ENCODE measurements at places on chromosomes 11 and 22.
A peak's percentile ranks its signal among the peaks of the same experiment; 100 is the strongest.

GRCh38 chr11:124766156-124766555 lies 4.1 kb upstream of the ESAM start:
- no peak for DNase-seq

DNA sequence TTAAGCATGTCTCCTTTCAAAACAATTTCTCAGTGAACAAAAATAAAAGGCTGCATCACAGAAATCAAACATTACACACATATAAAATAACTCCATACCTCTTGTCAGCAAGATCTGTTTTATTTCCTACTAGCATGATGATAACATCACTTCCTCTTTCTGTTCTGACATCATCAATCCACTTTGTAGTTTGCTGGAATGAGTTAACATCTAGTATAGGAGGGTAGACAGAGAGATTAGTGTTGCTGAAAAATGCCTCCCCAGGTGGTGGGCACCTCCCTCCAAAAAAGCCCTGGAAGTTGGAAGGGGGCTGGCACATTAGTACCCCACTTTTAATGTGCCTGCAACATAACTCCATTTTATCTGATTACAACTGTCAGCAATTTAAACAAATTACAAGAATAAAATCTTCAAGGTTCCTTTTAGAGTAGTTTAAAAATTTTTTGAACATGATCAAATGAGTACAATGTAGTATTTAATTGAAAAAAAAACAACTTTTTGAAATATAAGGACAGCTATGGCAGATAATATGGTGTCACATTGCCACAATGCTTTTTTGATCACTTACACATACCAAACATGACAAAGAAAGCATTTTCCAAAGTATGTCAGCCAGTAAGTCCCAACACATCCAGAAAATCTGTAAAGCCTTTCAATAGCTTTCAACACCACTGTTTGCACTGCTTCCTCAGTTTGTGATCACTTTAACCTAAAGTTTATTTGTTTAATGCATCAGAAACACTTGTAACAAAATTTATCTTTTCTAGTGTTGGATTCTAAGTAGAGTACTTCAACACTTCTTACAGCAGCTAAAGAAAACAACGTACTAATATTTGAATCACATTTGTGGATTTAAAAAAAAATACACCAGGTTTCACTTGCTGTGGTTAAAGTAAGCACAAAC lies 44.5 kb downstream of the RAB6A start:
- no peak for DNase-seq

DNA sequence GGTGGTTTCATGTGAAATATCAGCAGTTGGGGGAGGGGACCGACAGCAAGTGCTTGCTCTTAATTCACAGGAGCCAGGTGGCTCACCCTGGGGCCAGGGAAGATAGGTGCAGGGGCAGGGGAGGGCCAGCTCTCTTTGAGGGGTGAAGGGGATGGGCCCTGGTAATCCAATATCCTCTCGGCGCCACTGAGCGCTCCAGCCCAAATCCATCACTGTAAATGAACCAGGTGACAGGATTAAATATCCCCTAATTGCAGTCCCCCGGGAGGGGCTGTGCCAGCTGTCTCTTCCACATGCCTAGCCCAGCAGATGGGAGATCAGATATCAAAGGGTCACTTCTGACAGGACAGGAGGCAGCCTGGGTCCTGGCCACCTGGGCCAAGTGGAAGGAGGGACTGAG lies 531.8 kb upstream of the CADM1 start:
- DNase-seq, result no peak

GRCh38 chr11:58292017-58292416 lies 24.0 kb upstream of the OR10W1 start:
- no peak for DNase-seq

GRCh38 chr11:46553814-46554212 lies 40.0 kb downstream of the AMBRA1 start:
- DNase-seq, result no peak

DNA sequence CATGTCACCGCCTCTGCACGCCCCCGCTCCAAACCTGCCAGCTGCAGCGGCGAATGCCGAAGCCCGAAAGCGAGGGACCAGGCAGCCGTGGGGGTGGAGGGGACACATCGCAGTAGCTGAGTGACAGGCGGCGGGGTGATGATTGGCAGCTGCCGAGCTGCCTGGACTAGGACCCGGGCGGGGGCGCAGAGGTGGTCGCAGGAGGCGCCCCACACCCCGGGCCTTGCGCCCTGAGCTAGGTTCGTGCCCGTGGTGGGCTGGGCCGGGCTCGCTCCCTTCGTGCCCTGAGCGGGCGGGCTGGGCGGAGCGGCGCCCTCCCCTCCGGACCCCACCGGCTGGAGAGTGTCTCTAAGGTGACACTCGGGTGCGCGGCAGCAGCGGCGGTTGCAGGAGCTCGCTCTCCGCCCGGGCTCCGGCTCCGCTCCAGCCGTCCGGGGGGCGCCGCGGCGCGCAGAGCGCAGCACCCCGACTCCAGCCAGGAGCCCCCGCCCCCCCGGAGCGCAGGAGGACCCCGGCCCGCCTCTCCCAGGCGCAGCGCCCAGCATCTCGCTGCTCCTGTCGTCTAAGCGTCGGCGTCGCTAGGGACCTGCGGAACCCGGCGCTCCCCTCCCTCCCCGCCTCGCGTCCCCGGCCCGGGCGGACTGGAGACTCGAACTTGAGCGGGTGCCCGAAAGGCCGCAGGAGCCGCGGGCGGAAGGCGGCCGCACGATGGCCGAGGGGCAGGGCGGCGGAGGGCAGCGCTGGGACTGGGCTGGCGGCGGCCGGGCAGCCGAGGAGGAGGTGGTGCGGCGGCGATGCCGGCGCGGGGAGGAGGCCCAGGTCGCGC lies 14.5 kb upstream of the DGKZ start:
- no peak for DNase-seq

GRCh38 chr11:11793073-11793472 lies 48.7 kb upstream of the USP47 start:
- DNase-seq, result no peak

DNA sequence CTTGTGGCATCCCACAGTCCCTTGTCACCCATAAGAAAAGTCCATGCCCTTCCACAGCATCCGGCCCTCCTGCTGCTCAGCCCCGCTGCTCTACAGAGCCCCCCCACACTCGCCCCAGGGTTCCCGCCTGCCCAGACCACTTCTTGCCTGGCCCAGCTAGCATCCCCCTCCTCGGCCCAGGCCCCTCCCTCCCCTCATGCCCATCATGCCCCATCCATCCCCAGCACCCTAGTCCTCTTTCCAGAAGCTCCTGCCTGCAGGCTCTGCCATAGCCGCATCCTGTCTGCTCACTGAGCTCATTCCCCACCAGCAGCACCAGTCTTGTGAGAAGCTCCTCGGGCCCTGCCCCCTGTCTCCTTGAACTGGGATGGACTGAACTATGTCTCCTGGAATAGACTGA lies 54.4 kb downstream of the LINC01488 start:
- no peak for DNase-seq

- DNase-seq, result no peak
These were observed 690.3 kb downstream of the FAM181B start for GRCh38 chr11:82043316-82043715.

- DNase-seq, result no peak
These were observed 29.3 kb upstream of the MMP7 start for GRCh38 chr11:102559839-102560238.

DNA sequence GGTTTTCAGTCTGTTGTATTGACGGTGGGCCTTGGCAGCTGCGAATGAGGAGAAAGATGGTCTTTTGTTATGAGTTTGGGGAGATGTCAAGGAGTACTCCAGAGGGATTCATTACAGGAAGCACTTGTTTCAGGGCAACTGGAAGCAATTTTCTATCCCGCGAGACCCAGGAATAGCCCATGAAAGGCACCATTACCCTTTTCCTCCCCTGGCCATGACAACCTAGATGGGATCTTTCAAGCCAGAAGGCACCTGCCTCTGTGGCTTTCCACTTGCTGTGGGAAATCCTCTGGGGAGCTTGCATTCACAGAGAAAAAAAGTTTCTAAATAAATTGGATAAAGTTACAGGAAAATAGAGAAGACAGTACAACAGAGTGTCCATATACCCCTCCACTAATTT lies 2.7 kb downstream of the ZNF215 start:
- DNase-seq, result no peak

- DNase-seq, result no peak
These were observed at the start of gene SHANK2 for GRCh38 chr11:71252269-71252769. Gene SHANK2, minus strand, starts transcription at chr11:71252577. Its CDS starts 105,251 bp downstream, at chr11:71147326.

DNA sequence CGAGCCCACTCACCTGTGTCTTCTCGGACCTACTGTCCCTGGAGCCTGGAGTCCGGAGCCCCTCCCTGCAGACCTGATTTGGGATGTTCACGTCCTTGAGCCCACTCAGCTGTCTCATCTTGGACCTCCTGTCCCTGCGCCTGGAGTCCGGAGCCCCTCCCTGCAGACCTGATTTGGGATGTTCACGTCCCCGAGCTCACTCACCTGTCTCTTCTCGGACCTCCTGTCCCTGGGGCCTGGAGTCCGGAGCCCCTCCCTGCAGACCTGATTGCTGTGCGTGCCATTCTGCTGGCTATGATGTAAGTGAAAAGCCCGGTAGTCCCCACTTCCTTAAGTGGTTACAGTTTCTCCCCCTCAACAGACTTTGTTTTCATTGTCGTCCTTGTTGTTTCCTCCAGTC lies 867.1 kb downstream of the BRD1 start:
- no peak for DNase-seq

DNA sequence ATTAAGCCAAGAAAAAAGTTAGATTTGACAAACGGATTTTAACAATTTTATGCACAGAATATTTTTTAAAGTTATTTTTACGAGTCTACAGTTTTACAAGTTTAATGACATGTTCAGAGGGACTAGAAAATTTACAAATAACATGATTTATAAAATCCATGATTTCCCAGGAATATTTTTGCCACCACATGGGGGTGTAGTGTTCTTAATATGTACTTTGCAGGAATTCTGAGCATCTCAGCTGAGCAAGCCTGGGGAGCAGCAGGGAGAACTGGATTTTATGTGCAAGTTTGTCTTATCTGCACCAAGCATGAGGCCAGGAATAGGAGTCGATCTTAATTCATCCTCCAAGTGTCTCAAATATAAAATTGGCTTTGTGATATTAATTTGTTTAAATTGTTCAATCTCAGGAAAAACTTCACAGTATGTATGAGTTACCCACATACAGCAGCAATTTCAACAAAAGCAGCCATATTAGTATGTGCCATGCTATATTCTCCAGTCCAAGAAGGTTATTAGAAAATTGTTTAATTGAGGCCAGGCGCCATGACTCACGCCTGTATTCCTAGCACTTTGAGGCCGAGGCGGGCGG lies 826.3 kb downstream of the DLG2 start:
- peak; percentile 7 for DNase-seq

GRCh38 chr22:44019846-44020245 lies 4.3 kb upstream of the PARVB start:
- DNase-seq, result no peak

DNA sequence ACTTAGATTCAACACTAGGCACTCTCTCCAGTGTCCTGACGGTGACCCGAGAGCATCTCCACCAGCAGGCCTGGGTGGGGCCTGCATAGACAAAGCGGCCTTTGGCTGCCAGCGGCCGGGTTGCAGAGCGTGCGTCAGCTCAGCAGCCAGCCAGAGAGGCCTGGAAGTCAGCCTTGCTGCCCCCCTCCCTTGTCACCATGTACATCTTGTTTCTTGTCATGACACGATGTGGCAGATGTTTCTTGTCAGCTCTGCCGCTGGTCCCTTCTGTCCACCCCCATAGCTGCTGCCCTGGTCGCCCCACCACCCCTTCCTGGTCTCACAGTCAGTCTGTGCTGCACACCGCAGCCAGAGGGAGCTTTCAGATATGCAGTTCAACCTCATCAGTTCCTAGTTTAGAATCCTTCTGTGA lies 33.1 kb upstream of the CBX7 start:
- DNase-seq, result no peak

GRCh38 chr11:63672936-63673539 lies 1.9 kb upstream of the ATL3 start:
- no peak for DNase-seq

DNA sequence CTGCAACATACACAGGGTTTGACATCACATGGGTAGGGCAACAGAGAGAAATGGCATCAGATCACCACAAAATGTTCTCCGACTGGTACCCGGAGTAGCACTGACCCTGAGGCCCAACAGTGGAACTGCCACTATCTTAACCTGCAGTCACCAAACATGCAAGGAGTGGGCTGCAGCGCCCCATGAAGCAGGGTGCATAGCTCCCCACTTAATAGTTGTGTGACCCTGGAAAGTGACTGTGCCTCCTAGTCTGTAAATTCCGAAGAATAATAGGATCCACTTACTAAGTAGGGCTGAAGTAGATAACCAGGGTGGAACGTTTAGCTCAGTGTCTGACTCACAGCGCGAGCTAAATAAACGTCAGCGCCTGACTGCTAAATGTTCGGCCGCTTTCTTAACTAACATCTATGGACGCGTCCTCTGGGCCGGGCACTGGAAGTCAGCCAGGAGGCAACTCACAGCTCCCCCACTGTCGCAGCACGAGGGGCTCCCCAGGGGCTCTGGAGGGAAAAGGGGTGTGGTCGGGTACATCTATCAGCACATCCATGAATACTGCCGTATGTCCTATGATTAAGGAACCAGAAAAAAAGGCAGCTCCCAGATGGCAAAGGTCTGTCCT lies 777 bp downstream of the LTO1 start:
- no peak for DNase-seq

GRCh38 chr11:12043959-12044791 lies 35.7 kb upstream of the DKK3 start:
- peak; percentile 84 for DNase-seq

DNA sequence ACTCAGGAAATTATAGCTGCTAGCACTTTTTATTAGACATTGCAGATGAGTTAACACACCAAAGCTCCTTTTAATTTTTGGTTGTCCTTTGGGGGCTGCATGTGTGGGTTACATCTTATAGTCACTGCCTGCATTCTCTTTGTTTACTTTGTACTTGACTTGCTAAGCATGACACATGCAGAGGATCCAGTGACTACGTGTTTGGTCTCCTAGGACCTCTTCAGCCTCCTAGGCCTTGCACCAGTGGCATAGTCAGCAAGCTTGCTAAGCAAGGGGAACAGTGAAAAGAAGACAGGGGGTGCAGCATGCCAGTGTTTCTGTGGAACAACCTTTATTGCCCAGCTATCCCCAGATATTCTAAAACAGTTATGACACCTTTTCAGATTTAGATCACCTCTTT lies 108.2 kb downstream of the PAX6 start:
- DNase-seq, result no peak

DNA sequence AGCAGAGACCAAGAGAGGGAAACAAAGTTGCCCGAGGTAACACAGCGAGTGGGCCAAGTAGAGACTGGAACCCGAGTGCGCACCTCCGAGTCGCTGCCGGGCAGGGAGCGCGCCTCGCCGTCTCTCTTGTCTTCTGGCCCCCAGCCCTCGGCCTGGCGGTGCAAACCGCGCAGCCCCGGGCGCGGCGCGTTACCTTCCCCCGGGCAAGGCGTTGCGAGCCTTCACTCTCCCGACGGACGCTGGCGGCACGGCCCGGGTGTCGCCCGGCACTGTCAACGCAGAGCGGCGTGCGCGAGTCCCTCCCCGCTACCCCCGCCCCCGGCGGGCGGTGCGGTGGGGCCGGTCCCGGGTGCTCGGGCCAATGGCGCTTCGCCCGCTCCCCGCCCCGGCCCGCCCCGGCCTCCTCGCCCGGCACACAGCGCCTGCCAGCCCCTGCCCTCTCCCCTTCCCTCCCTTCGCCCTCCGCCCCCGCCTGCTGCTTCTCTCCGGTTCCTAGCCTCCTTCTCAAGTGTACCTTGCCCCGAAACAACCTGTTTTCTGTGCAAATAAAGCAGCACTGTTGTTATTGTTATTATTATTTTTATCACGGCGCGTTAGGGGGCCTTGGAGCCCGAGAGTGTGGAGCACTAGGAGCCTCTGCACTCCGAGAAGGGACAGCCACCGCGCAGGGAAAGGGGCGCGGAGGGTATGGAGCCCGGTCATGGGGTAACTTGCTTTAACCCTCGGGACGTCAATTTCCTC lies at the start of gene SYTL2:
SYTL2 (minus strand) TSS at position 271 of the 741 bp plus-strand sequence. CDS start 53,416 bp downstream, outside the sequence.
- DNase-seq, result peak; percentile 48

GRCh38 chr11:27418356-27418755 lies 54.2 kb downstream of the LGR4 start:
- DNase-seq, result no peak

GRCh38 chr11:12636871-12637410 lies 37.3 kb upstream of the TEAD1 start:
- DNase-seq, result no peak
